ENCODE measurements at places on chromosomes 4 and X.

DNA sequence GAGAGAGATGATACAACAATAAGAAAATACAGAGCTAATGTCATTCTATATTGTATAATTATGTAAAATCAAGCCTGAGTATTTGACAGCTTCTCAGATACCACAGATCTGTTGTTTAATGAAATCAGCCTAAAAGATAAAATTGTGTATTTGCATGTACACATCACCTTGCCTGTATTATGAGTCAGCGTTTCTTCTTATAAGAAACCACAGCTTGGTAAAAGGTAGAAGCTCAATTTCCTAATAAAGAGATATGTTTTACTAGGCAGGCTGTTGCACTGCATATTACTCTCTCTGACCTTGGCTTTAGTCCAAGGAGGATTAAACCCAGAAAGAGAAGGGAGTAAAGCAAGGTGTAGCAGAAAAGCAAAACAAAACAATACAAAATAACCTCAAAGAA is 121.3 kb downstream of the PPARGC1A start:
- no peak for ATAC-seq

DNA sequence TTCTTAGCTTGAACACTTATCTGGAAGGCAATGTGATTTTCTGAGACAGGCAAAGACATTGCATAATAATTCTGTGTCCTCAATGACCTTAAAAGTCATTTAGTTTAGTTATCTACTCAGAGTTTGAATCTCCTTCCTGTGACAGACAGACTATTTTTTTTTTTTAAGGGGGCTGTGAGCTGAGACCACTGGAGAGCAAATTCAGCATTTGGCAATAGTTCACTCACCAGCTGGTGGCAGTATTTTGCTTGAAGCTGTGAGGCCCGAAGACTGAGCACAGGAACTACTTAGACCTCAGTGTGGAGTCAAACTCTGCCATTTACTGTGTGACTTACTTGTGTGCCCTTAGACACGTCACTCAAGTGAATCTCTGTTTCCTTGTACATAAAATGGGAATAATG is 22.9 kb upstream of the CPE start:
- peak; percentile 44 for ATAC-seq

DNA sequence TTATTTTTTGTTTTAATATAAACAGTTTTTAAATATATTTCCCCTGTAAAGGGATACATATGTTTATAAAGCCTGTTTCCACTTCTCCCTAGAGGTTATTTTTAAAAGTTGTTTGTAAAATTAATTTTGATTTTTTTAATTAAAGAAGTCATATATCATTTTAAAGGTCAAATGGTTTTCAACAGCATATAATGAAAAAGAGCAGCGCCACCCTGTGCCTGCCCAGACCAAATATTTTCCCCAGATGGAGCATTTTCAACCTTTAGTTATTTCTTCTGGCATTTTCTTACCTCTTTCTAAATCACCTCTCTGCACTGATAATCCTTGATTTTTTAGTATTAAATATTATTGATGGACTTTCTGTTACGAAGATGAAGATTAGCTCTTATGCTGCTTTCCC is 21.0 kb downstream of the MSX1 start:
- ATAC-seq, result no peak

DNA sequence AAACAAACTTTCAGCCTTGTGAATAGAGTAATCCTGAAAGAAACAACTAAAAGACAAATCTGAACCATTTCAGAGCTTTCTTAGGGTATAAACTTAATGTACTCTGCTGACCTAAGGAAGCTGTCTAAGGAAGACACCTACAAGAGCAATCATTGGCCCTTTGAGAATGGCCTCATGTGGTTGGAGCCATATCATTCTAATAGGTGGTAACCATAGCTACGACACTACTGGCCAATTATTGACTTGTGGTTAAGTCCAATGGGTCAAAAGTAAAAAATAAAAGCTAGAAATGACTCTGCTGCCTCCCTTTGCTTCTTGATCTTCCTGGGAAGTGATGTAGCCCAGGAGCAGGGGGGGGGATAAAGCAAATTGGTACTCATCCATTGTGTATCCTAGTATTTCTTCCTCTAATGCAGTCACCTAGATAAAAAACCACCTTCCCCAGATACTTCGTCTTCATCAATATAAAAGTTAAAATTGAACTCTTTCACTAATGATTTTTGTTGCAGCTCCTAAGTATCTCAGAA is 547.0 kb downstream of the ARAP2 start:
- ATAC-seq, result no peak

- no peak for ATAC-seq
These were observed 495.9 kb upstream of the FAM241A start for GRCh38 chr4:111649308-111649707.

DNA sequence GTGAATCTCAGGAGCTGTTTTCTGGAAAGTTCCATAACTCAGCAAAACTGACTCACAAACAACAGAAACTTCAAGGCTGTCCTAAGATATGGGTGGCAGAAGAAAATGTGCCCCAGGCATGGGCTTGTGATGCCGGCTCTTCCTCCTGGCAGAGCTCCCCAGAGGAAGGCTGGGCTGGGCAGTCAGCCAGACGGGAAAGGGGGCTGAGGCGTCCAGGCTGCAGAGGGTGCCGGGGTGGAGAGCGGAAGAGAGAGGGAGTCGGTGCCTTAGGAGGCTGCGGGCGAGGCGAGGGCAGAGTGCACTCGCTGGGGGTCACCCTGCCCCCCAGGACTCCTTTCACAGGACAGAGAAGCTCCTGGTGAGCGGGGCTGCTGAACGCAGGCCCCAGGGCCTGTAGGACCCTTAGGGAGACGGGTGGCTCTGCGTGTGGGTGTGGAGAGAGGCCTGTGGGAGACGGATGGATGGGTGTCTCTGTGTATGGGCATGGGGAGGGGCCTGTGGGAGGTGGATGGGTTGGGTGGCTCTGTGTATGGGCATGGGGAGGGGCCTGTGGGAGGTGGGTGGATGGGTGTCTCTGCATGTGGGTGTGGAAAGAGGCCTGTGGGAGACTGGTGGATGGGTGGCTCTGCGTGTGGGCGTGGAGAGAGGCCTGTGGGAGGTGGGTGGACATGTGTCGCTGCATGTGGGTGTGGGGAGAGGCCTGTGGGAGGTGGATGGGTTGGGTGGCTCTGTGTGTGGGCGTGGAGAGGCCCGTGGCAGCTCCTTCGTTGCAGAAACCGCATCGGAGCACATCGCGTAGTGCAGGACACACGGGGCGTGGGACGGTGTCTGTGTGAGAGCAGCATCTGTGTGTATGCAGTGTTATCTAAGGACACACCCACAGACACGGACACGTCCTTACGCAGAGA is 15.9 kb downstream of the PCGF3 start:
- ATAC-seq, result peak; percentile 62

GRCh38 chr4:152206646-152207377 is 329.1 kb downstream of the FBXW7 start:
- ATAC-seq, result no peak

GRCh38 chr4:157128395-157128794 is 52.4 kb downstream of the GLRB start:
- no peak for ATAC-seq

- peak; percentile 42 for ATAC-seq
These were observed 27.7 kb downstream of the PJA1 start for GRCh38 chrX:69137371-69138117.

- ATAC-seq, result no peak
These were observed 41.8 kb downstream of the OCRL start for GRCh38 chrX:129581904-129582303.

DNA sequence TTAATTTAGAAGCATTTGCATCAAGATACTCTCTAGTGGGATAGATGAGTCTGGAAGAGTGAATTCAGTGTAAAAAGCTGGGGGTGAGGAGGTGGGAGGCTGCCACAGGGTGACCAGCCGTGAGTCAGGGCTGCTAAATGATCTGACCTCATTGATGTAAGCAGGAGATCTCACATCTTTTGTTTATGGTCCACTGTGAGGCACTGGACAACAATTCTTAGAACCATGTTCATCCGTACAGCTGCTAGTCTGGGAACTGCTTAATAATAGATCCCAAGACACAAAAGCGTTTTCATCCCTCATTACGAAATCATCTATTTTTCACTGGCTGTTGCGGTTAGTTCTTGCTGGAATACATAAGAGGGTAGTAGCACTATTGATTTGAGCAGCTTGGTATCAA is 14.1 kb downstream of the KLF3 start:
- ATAC-seq, result peak; percentile 79

- ATAC-seq, result no peak
These were observed 686.6 kb upstream of the PABPC4L start for GRCh38 chr4:134888156-134888555.

- no peak for ATAC-seq
These were observed 111.4 kb downstream of the NYX start for GRCh38 chrX:41558531-41558930.

GRCh38 chr4:95847908-95848460 is 8.1 kb downstream of the PDHA2 start:
- ATAC-seq, result peak; percentile 32

GRCh38 chrX:137425986-137426385 is 139.9 kb upstream of the ZIC3 start:
- ATAC-seq, result no peak

Data from motor neuron (in vitro differentiated cells).